ENCODE measurements at places on chromosomes 13 and 19.
A peak's percentile ranks its signal among the peaks of the same experiment; 100 is the strongest.

GRCh38 chr19:54281007-54281728 is at the start of gene LILRB2:
Gene LILRB2, minus strand, starts transcription at chr19:54281110. Its CDS starts 614 bp downstream, at chr19:54280496.
- no peak for DNase-seq

- DNase-seq, result no peak
These were observed 199.2 kb downstream of the COL4A1 start for GRCh38 chr13:110107568-110108347.

DNA sequence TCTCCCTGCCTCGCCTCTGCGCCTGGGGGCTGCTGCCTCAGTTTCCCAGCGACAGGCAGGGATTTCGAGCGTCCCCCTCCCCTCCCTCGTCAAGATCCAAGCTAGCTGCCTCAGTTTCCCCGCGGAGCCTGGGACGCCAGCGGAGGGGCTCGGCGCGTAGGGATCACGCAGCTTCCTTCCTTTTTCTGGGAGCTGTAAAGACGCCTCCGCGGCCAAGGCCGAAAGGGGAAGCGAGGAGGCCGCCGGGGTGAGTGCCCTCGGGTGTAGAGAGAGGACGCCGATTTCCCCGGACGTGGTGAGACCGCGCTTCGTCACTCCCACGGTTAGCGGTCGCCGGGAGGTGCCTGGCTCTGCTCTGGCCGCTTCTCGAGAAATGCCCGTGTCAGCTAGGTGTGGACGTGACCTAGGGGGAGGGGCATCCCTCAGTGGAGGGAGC is 722 bp upstream of the ICAM1 start:
- peak; percentile 92 for DNase-seq

- peak; percentile 14 for DNase-seq
These were observed 949 bp upstream of the ZNF260 start for GRCh38 chr19:36528921-36529518.

DNA sequence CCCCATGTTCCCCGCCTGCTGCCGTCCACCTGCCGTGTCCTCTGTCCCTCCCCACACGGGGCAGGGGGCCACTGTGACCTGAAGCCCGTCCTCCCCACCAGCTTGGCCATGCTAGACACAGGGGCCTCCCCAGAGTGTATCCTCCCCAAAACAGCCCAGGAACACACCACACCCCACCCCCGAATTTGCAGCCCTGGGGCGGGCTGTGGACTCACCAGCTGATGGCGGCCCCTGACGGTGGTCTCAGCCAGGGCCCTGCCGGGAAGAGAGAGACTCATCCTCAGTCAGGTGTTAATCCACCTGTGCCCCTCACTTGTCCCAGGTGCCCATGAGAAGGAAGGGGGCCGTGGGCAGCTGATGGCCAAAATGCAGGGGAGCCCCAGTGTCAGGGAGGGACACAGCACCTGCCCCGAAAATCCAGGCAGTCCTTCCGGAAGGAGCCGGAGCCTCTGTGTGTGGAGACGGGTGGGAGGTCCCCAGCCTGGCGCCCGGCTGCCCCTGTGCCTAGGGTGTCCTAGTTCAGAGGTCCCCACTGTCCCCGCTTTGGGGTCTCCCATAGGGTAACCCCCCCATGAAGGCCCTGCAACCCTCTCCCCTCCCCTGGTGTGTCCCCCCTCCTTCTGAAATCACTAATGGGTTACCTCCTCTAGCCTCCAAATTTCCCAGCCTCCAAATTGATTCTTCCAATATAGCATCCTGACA is 39.3 kb upstream of the TCF3 start:
- no peak for DNase-seq

GRCh38 chr13:31588316-31588715 is 151.0 kb upstream of the RXFP2 start:
- DNase-seq, result no peak

DNA sequence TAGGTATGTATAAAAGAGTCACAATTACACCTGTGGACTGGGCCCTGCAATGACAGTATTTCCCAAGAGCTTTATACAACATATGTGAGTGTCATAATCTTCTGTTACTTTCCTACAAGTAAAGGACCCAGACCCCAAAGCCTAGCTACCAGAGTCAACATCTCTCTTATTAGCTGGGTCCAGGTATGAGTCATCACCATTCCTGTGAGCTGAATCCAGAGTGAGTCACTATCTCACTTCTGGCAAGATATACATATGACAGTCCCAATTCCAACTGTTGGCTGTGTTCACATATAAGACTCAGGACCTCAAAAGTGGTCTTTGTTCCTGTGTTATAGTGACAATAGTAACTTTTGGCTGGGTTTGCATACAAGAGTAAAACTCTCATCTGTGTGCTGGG is 46.7 kb downstream of the ZNF729 start:
- no peak for DNase-seq
